ENCODE measurements at places on chromosomes 4 and X. TPM values are rescaled to one million over a fixed set of nuclear protein-coding genes. Genes with fewer than 3 reads are reported as not detected.

- DNase-seq: peak; percentile 0
Measured at GRCh38 chrX:77731821-77732419, 54.1 kb downstream of the ATRX start.

- DNase-seq: no peak
Measured at GRCh38 chrX:103781062-103781402, 4.4 kb downstream of the PLP1 start.

- no peak for DNase-seq
Measured at GRCh38 chrX:150536455-150537116, 31.8 kb upstream of the MTM1 start.

- no peak for DNase-seq
Measured at GRCh38 chr4:95839891-95840290, at the start of gene PDHA2. Gene PDHA2, plus strand, starts transcription at chr4:95840093. Its CDS starts 58 bp downstream, at chr4:95840151.

The XK gene
- total RNA-seq: 11.3 TPM

The DMRTC1 gene
- total RNA-seq: not detected

All from Calu3 (cell line).